Activated CD4-positive, alpha-beta T cell treated with anti-CD3 and anti-CD28 coated beads, Interleukin-2, amount 50 U/mL, for 1 hour (primary cell): ENCODE measurements at places on chromosomes 3 and 15.

- DNase-seq, result no peak
Observed at GRCh38 chr3:39132096-39133092, 21.0 kb downstream of the CSRNP1 start.

GRCh38 chr15:52879145-52879544 is 89.0 kb upstream of the ONECUT1 start:
- DNase-seq, result no peak

- no peak for DNase-seq
Observed at GRCh38 chr3:123018683-123019082, 8.9 kb downstream of the SEMA5B start.

DNA sequence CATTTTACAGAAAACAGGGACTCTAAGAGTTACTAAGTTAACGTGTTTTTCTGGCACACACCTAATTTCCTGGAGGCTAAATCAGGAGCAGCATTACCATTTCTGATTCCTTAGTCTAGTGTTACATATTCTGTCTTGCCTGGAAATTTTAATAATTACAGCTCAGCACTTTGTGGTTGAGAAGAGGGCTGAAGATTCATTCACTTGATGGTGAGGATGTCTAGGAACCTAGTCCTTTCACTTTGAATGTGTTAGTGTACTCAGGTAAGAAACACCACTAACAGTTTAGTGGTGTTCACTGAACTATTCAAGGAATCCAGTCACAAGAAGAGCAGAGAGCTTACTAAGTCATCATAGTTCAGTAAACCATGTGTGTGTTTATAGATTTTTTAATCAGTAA is 102.8 kb downstream of the STT3B start:
- DNase-seq, result no peak

GRCh38 chr15:31342781-31343626 is 16.4 kb downstream of the KLF13 start:
- DNase-seq, result peak; percentile 6

DNA sequence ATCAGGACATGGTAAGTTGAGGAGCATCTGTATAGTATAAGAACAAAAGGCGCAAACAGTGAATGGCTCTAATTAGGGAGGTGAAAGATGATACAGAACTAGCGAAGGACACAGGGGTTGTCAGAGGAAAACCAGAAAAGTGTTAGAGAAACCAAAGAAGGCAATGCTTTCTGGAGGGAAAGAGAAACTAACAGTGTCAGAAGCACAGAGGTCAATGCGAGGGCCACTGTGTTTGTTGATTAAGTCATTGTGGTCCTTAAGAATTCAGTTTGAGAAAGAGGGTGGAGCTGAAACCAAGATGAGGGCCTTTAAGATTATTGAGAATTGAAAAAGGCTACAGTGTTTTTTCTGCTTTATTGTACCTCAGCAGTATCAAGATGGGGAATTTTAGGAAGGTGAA is 28.8 kb downstream of the ATG7 start:
- DNase-seq, result no peak

DNA sequence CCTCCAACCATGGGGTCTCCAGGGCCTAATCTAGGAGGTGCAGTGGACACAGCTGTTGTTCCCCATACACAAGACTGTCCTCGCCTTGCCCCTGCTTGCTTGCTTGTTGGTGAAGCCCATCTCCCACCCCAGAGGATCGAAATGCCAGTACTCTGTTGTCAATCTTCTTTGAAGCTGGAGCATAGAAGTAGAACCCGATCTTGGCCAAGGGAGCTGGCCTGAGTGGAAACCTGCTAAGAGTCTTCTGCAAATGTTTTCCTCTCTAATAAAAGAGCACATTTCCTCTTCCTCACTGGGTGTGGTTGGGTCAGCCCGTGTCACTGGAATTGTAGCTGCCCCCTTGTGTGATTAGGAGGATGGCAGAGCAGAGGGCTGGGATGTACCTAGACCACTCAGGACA is 85.4 kb downstream of the HES1 start:
- no peak for DNase-seq

GRCh38 chr3:135967867-135968266 is 2.3 kb downstream of the PPP2R3A start:
- no peak for DNase-seq

DNA sequence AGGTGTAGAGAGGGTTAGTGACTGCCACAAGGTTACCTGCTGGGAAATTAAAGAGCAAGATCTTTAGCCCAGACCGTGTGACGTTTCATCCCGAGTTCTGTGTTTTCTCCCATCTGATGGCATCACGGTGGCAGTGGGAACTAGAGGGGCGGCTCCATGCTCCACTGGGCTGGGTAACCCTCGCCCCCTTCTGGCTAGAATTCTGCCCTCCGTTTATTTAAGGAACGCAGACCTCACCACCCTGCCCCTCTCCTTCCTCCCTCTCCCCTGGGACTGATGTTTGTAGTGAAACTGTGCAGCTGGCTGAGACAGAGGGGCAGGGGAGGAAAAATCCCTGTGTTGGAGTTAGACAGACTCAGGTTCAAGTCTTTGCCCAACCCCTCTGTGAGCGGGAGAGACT is 65.6 kb downstream of the ITGA11 start:
- DNase-seq, result no peak
